ENCODE measurements at places on chromosomes 12 and 14.

- no peak for DNase-seq
Measured at GRCh38 chr12:69022674-69023073, 89.7 kb upstream of the CPM start.

DNA sequence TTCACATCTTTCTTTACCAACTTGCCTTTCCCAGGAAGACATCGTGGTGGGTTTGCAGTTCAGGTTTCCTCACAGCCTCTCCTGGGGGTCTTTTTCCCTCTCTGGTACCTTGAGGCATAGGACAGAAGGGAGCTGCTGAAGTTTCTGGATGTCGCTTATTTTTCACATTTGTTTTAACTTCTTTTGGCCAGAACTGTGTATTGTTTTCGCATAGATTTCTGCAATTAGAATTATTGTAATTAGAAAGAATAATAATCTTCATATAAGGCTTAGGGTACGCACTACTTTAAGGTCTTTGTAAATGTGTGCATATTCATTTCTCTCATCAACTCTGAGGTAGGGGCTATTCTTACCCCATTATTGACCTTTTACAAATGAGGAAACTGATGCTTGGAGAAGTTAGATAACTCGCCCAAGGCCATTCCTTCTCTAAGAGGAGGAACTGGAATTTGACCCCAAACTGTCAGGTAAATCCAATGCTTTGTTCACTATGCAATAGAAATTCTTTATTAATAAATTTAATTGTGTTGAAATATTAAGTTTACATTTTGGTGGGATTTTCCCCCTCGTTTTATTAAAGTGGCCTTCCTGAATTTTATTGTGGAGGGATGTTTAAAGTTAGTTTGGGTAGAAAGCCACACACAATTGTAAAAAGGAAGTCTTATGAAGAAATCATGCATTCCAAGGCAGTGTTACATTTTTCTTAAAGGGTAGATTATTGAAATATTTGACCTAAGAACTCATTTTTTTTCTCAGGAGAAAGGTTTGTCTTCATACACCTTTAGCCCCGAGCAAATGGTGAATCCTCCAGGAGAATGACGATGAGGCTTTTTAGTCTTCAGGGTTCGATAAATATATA is 12.1 kb upstream of the SLC38A2 start:
- DNase-seq, result no peak

DNA sequence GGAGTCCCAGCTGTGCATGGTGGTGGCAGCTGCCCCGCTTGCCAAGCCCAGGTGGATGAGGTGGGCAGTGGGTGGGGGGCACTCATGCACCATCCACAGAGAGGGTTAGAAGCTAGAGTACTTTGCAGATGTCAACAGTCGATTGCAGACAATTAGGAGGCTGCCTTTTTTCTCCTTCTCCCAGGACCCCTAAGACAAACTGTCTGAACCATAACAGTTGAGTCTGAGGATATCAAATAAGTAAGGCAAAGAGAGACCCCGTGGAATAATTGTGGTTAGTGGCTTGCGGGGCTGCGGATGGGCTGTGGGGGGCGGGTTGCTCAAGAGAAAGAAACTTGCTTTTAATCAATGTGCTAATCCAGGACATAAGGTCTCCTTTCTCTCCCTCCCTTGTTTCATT is 926.2 kb downstream of the VRK1 start:
- DNase-seq, result no peak

- peak; percentile 4 for DNase-seq
Measured at GRCh38 chr12:50676756-50677155, 87.1 kb upstream of the ATF1 start.

GRCh38 chr14:50210074-50210473 is 21.3 kb downstream of the SOS2 start:
- DNase-seq, result no peak

DNA sequence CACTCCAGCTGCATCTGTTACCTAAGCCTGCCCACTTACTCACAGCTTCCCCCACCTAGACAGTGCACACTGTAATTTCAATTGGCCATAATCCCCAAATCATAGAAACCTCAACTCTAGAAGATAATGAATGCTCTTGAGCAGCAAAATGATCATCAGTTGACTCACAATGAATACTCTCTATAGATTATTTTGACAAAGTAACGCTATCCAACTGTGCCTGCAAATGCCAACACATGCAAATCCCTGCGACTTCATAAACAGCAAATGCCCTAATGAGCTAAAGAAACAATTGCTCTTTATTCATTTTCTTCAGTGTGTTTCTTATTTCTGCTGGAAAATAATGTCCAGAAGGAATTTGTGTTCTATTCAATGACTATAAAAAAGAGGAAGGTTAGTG is 319.5 kb downstream of the PAWR start:
- no peak for DNase-seq

GRCh38 chr12:19002216-19002615 is 127.3 kb upstream of the PLEKHA5 start:
- no peak for DNase-seq

GRCh38 chr14:59336706-59337105 is 128.5 kb downstream of the GPR135 start:
- no peak for DNase-seq

DNA sequence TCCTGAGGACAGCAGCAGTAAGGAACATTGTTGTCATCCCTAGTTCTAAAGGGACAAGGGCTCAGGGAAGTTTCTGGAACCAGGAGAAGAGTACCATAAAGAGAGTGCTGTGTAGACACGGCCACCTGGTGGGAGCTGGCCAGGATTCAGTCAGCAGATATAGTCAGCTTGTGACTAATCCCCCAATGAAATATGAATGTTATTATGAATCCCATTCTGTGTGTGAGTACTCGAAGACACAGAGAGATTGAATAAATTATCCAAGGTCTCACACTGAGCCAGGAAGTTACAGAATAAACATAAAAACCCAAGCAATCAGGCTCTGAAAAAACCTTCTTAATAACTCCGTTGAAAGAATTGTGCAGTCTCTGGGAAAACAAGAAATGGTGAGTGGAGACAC is 1359.5 kb downstream of the AACS start:
- DNase-seq, result no peak

GRCh38 chr14:41377932-41378331 is 228.7 kb upstream of the LRFN5 start:
- no peak for DNase-seq

GRCh38 chr12:58253663-58254062 is 312.3 kb downstream of the ATP23 start:
- DNase-seq, result no peak

GRCh38 chr14:68702135-68702534 is 90.7 kb downstream of the ZFP36L1 start:
- no peak for DNase-seq

- DNase-seq, result no peak
Measured at GRCh38 chr12:92132288-92132687, 13.4 kb downstream of the BTG1 start.

DNA sequence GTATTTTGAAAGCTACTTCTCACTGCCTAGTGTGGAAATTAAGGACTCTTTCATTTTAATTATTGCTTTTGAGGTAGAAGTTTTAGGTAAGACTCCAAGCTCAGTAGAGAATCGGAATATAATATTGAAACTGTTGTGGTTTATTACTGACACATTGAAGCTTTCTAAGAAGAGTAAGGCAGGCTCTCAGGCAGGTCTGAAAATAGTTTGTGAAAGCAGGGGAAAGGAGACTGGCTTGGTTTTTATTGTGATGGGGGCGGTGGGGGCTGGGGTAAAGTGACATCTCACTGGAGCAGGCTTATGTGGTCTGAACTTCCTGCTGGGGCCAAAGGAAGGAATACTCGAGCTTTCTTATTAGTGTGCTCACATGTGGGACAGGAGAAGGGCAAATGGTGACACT is 79.5 kb downstream of the OTOGL start:
- no peak for DNase-seq

DNA sequence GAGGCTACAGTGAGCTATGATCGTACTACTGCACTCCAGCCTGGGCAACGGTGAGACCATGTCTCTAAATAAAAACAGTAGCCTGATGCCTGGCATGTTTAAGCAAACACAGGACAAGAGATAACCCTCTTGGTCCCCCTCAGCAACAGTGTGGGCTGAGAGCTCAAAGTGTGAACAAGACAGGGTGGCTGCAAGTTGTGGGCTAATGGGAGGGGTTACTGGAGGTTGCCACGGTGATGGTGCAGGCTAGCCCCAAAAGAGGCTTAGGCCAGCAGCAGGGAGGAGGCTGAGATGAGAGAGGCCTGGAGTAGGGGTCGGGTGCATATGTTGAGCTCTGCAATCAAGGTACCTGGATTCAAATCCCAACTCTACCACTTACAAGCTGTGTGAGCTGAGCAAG is 3.4 kb upstream of the LGMN start:
- no peak for DNase-seq

DNA sequence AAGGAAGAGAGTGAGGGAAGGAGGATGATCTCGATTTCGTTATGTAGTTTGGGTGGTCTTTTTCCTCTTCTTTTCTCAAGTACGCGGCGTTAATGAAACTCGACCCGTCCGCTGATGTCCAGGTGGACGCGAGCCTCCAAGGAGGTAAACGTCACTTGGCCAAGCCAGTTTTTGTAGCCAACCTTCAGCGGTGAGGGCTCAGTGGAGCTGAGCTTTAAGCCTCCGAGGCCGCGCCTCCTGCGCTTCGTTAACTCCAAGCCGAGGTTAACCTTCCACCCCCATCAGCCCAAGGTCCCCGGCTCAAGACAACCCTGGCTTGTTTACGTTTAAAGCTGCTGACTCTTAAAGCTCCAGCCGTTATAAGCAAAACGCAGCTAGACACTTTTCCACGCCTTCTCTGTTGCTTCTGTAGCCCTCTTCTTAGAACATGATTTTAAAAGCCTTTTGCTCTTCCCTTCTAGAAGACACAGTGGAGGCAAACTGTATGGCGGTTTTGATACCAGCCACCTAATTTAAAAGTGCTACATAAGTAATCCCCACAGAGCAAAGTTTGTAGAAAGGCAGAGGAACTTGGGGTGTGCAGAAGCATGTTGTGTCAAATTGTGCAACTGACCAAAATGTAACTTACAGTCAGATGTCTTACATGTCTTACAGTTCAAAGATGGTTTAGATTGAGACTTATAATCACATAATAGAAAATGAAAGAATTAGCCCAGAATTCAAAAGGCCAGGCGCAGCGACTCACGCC is 923 bp upstream of the ITPR2 start:
- DNase-seq, result no peak

DNA sequence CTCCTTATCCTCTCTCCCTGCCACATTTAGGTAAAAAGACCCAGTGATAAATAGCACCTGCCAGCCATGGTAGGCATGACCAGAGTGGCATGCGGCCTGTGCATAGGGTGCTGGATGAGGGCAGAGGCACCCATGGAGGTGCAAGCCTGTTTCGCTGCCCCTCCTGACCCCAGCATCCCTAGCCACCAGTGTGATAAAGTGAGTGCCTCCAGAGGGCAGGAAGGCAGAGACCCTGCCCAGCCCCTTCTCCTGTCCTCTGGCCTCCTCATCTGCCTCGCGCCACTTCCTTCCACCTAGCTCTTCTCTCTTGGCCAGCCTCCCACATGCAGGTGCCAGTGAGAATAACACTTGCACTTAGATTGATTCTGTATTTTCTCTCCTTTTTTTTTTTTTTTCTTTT is 108.3 kb upstream of the FUT8 start:
- no peak for DNase-seq

DNA sequence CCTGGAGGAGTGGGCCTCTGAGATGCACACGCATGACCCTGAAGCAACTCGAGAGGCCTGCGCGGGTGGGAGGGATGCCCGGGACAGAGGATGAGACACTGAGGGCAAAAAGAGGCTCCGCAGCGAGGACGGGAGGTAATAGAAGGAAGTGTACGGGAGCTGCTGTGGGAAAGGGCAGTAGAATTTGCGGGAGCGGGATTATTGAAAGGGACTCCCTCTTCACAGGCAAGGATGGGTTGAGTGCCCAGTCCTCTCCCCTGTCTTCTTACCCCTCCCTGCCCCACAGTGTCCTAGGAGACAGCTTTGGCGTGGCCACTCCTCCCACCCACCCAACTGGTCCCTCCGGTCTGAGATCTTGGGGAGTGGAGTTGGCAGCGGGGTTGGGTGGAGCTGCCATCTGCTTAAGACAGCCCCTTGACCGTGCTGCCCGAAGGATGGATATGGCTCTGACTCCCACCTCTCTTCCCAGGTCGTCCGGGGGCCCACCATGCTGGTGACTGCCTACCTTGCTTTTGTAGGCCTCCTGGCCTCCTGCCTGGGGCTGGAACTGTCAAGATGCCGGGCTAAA is 15.7 kb upstream of the ESPL1 start:
- no peak for DNase-seq

- DNase-seq, result no peak
Measured at GRCh38 chr14:67440513-67440912, 28.5 kb upstream of the PLEK2 start.

DNA sequence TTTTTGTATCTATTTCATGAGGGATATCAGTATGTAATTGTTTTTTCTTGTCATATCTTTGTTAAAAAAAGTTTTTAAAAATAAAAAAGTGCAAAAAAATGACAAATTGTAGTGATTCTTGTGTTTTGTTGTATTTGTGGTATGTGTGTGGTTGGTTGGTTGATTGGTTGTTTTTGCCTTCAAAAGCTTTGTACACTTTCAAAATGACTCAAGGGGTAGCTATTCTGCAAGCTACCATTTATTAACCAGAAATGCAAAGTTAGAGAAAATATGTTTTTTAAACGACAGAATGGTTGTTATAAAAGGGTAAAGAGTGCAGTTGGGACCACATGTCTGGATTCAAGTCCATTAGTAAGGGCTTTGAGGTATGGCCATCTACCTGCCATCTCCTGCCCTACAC is 119.3 kb downstream of the SLC35F4 start:
- DNase-seq, result no peak

DNA sequence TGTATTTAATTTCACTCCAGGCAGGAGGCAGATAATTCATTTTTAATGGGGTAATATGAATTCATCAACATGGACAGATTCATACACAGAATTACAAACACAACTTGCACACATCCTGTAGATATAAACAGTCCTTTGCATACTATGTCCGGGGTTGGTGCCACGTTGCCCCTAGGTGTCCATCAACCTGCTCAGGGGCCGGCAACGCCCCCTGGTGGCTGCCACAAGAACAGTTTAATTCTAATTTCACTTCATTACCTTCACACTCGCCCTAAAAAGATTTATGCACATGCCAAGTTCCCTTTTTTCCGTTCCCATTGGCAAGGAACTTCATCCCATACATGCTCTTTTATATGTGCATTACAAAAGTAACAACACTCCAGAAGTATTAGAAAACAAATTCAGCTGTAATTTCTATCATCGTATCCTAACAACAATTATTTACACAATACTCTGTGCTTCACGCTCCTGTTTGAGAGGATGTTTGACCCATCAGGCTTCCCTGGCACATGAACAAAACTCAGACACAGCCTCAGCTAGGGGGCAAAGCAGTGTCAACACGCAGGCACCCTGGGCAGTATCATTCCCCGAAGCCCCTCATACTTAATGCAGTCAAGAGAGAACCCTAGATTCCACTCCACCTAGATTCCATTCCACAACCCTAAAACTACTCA is 15.5 kb downstream of the MANSC1 start:
- peak; percentile 28 for DNase-seq

- no peak for DNase-seq
Measured at GRCh38 chr12:47839214-47839876, 19.6 kb upstream of the HDAC7 start.

DNA sequence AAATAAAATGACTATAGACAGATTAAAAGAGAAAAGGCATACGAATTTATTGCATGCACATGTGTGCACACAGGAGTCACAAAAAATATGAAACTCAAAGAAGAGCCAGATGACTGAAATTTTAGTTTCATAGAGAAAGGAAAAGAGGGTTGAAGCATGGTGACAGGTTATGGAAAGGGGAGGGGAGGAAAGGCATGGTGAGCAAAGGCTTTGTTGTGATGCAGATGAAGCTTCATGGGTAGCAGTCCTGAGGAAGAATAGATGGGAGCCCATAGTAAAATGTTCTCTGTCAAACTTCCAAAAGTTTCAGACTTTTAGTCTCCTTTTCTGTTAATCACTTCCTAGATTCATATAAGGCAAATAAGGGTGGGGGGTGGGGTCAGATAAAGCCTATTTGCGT is 612.7 kb upstream of the ATP2B1 start:
- no peak for DNase-seq

Data from HFFc6 (cell line).